Cerebellar cortex (tissue), 1 donor: ENCODE measurements at places on chromosomes 7 and 10.

- DNase-seq = no peak
Measured at GRCh38 chr10:33270971-33271370, 63.5 kb downstream of the NRP1 start.

- peak; percentile 54 for DNase-seq
Measured at GRCh38 chr7:91264924-91265681, 870 bp downstream of the FZD1 start.

GRCh38 chr7:104445393-104445792 is 117.0 kb downstream of the LHFPL3 start:
- DNase-seq = no peak

GRCh38 chr10:44016589-44017482 is 368.1 kb downstream of the CXCL12 start:
- DNase-seq = no peak

DNA sequence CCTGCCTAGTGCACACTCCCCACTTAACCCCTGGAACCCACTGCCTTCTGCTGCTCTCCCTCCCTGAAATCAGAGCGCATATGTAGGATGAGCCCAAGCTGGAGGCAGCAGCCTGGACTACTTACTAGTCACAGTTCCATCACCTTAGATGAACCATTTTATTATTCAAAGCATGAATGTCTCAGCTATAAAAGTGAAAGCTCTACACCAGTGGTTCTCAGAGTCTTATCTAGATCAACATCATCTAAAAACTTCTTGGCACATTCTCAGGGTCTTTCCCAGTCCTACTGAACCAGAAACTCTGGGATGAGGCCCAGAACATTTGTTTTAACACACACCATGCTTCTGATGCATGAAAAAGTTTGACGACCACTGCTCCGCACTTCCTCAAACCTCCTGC is 100.3 kb upstream of the ANK3 start:
- no peak for DNase-seq

DNA sequence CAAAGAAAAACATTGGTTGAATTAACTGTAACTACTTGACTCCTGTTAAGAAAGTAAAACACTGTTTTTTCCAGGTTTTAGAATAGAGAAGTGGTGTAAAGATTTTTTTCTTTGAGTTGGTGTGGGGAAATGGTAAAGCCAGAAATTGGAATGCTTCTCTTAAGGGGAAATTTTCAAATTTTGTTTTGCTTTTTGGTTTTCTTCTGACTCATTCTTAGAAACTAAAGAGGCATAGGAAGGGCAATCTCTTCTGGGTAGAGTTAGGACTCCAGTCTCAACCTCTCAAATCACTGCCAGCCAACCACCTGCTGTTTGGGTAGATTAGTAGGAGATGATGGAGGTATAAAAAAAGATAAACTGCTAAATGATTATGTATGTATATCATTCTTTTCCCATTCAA is 47.7 kb upstream of the STRIP2 start:
- DNase-seq = no peak

- no peak for DNase-seq
Measured at GRCh38 chr7:137992550-137993394, 9.1 kb downstream of the CREB3L2 start.

GRCh38 chr7:124840435-124840834 is 74.8 kb upstream of the GPR37 start:
- no peak for DNase-seq

GRCh38 chr10:116796910-116797513 is 52.3 kb upstream of the ENO4 start:
- peak; percentile 75 for DNase-seq

- peak; percentile 96 for DNase-seq
Measured at GRCh38 chr7:5425507-5426225, 2.0 kb upstream of the TNRC18 start.

GRCh38 chr10:88725798-88726197 is 19.7 kb downstream of the LIPK start:
- no peak for DNase-seq

DNA sequence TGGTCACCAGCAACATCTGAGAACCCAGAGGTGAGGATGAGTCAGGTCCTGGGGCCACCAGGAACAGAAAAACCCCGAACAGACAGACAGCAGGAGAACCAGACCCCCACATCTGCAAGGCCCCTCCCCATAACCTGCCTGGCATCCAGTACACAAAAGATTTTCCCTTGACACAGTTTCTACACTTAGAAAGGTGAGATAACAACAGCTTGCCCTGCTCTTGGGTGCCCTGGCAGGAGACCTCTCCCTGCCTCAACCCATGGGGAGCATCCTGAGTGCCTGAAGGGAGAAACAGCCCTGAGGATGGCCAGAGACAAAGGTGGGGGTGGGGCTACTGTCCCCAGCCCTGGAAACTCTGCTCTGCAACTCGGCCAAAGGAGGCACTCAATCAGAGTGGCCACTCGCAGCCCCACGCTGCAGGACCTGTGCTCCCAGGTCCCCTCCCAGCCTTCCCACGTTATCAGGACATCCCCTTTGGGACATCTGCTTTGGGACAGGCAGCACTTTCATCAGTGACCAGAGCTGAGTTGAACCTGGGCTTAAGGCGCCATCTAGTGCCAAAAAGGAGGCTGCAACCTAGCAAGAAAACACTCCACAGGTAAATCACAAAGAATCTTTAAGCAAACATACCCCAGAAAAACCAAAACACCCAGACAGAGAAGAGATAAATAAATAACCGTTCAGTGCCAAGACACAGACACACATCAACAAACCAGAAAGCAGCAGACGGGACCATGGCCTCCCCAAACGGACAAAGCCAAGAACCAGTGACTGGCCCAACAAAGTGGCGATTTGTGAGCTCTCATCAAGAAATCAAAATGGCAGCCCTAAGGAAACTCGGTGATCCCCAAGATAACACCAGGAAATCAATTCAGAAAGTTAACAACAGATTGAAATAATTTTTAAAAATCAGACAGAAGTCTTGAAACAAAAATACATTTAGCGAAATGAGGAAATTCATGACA is 233.7 kb downstream of the PTPRN2 start:
- DNase-seq = peak; percentile 15

DNA sequence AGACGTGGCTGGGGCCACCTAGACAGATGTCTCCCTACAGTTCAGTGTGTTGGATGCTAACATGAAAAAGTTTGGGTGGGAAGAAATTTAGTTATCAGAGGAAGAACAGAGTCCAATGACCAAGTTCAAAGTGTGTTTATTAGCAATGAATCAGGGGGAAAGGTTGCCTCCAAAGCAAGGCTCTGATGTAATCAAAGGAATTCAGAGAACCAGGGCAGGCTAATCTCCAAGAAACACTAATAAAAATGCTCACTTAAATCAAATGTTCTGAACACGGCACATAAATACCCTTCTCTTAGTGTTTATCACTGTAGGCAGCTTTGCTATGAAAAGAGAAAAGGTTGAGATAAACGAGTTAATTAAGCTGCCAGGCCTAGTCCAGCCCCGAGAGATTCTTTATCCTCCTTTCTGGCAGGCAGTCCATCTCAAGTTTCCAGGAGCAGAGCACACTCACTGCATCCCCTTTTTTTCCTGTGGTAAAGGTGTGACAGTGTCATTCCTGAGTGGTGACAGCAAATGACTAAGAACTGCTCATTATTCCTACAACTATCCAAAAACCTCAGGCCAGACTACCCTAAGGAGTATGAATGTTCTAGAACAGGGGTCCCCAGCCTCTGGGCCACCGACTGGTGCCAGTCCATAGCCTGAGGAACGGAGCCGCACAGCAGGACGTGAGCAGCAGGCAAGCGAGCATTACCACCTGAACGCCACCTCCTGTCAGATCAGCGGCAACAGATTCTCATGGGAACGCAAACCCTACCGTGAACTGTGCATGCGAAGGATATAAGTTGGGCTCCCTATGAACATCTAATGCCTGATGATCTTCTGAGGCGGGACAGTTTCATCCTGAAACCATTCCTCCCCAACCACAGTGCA is 66.9 kb upstream of the FHIP2A start:
- DNase-seq = peak; percentile 65

DNA sequence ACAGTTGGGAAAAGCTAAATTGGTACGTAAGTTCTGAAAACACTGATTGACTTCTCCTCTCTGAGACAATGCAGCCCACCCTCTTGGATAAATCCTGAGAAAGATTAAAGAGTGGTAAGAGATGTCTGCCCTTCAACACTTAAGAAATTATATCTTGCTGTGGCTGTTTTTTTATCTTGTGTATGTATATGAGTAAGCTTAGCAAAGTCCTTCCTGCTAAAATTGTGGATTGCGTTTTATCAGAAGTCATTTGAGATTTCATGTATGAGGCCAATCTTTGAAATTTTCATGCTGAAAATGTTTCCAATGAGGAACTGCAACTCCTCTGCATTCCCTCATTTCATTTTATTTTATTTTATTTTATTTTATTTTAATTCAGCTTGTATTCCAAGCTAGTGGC is 106.2 kb upstream of the INHBA start:
- no peak for DNase-seq

DNA sequence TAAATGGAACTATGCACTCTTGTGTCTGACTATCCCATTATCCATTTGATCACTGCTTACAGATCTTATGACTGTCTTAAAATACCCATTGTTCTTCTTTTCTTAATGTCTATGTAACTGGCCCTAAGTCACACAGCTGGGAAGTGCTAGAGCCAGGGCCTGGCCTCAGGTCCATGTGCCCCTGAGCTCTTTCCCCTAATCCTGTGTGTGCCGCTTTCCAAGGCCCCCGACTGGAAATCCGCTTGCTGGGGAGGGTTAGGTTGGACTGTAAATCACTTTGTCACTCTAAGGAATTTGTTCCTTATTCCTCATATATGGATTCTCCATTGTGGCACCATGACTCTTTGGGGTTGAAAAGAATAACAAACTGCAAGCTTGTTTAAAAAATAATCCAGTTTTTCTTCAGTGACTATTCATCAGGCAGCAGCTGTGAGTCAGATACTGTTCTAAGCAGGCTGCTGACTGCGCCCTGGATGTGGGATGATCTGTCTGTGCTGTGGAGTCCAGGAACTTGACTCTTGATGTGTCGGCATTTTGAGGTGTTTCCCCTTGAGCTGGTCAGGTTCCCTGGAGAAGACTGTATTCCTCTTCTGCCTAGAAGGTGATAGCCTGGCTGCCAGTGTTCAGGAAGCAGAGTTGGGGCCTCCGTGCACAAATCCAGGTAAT is 236.3 kb downstream of the SDK1 start:
- no peak for DNase-seq

DNA sequence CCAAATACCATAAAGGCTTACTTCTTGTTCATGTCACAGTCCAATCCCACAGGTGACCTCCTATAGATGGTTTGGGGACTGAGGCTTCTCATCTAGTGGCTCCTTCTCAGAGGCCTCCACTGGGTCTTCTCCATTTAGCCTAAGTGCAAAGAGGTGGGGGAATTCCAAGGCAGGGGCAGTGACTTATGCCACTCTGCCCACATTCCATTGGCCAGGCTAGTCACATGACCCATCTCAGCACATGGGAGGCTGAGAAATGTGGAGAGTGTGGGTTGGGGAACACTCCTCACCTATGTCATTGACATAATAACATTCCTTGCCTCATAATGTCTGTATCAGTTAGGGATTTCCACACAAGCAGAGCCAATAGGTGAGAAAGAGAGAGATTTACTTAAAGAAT is 104.3 kb upstream of the PLXNA4 start:
- no peak for DNase-seq

DNA sequence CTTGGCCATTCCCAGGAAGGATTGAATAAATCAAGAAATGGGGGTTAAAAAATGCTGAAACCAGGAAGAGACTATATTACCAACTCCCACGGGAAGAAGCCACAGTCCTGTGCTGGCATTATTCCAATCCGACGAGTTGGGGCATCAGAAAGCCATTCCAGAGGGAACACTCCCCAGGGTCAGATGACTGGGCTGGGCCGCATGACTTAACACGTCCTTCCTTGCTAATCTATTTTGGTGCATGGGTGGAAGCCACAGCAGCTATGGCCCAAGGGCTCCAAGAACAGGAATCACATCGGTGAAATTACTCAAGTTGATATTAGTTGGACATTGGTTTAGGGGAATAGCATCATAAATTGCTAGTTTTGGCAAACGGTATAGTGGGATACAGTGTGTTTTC is 592.9 kb upstream of the NRP1 start:
- DNase-seq = no peak

DNA sequence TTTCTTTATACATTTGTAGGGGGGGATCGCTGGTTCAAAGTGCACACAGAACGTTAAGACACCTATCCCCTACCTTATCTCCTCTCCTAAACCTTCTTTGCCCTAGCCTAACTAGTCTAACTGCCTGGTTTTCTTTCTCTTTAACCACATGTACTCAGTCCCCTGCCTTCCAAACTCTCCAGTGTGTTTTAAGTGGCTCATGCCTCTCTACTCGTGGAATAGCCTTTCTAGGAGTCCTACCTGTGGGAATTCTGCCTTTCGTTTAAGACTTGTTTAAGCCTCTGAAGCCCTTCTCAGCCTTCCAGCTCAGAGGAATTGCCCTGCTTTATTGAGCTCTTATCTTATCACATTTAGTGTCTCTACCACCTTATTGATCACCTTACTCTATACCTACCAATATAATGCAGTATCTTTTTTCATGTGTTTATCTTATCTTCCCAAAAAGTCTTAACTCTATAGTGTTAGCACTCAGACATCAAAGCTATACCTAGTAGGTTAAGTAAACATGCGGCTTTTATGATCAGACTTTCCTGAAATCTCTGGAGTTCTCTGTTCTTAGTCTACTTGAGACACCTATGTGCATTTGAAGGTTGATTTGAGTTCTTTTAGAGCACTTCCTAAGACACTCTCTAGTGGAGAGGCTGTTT is 50.7 kb downstream of the ARID5B start:
- DNase-seq = no peak

GRCh38 chr7:137695494-137695893 is 151.3 kb downstream of the DGKI start:
- no peak for DNase-seq

GRCh38 chr10:19629567-19629966 is 186.7 kb upstream of the PLXDC2 start:
- DNase-seq = peak; percentile 19
